ENCODE measurements at places on chromosomes 4 and X.

DNA sequence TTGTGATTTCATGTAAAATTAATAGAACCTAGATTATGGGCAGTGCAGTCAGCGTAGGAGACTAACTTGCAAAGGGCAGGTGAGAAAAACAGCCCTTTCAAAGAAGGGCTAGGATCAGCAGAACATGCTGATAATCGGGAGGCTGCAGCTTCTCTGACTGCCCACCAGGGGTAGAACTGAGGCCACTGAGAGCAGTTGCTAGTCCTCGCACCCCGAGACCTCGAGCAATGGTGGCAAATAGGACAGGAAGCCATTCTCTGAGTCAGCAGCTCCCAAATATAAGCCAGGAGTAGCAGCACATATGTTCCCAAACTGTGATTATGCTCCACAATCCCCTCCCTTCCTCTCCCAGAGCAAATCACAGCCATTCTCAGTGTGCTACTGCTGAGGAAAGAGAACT is 186.5 kb downstream of the MSL3 start:
- peak; percentile 59 for ATAC-seq

GRCh38 chrX:129825746-129826505 is 17.8 kb downstream of the ZDHHC9 start:
- ATAC-seq: no peak

DNA sequence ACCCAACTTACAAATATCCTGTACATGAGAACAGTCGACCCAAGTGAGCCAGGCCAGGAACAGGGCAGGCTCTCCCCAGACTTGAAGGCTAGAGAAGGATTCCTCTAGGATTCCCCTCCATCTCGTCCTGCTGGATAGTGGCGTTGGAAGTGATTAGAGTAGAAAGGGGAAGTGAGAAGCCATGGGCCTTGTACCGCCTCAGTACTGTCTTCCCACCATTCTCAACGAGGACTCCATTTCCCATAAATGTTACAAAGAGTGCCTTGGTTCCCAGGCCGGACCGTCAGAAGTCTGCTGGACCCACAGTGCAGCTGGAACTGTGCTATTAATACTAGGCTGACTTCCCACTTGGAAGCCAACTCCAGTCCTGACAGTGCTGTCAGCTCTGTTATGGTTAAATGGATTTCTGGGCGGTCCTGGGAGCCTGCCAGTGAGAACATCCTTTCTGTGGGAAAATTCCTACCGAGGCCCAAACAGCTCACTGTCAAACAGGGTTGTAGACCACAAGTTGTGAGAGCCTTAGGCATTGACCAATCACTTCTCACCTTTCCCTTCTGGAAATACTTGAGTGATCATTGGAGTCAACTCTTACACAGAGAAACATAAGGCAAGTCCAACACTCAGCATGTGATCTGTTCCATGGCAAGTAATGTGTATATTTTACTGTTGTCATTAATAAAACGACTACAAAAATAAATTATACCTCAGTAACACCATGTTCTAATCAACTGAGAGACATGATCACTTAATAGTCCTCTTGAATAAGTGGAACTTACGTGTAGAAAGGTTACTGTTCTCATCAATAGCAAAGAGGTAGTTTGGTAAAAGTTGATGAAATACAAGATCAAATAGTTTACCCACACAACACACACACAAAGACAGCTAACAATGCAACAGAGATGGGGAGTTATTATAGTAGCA is 58.4 kb downstream of the AMELX start:
- peak; percentile 33 for ATAC-seq

GRCh38 chr4:24328711-24329110 is 255.6 kb downstream of the DHX15 start:
- ATAC-seq: no peak

GRCh38 chr4:180598281-180598680 is 1644.9 kb upstream of the TENM3 start:
- no peak for ATAC-seq

GRCh38 chr4:132669786-132670185 is 479.3 kb upstream of the PCDH10 start:
- ATAC-seq: no peak

- no peak for ATAC-seq
Measured at GRCh38 chr4:7333801-7334421, 100.8 kb downstream of the PSAPL1 start.

GRCh38 chr4:124423160-124423559 is 289.4 kb downstream of the ANKRD50 start:
- peak; percentile 55 for ATAC-seq

GRCh38 chr4:103934178-103934789 is 214.5 kb upstream of the TACR3 start:
- ATAC-seq: no peak

GRCh38 chr4:3160438-3160837 is 86.0 kb downstream of the HTT start:
- no peak for ATAC-seq

GRCh38 chr4:122668241-122668640 is 47.4 kb upstream of the IL21 start:
- ATAC-seq: no peak
